ENCODE measurements at places on chromosomes 7 and 10.

DNA sequence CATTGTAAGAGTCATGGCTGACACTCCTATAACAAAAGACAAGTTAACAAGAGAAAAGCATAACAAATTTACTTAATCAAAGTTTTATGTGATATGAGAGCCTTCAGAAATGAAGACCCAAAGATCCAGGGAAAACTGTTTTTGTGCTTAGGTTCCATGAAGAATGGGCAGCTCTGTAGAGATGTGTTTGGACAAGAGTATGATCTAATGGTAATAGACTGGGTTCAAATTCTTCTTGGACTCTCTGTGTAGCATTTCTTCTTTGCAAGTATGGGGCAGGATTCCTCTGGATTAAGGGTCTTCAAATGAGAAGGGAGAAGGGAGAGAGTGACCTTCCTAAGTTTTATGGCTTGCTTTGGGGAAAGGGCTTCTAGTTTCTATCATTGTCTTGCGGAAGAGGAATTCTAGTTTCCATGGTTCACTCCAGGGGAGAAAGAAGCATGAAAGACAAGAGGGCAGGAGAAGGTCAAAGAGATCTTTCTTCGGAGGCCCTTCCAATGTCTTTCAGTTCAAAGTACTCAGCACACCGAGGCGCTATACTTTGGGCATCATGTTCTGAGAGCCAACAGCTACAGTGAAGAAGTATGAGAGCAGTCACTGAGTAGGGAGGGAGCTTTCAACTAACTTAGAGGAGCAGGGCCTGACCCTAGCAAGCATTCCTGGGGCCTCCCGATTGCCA is 15.4 kb downstream of the IFIT3 start:
- DNase-seq: no peak

DNA sequence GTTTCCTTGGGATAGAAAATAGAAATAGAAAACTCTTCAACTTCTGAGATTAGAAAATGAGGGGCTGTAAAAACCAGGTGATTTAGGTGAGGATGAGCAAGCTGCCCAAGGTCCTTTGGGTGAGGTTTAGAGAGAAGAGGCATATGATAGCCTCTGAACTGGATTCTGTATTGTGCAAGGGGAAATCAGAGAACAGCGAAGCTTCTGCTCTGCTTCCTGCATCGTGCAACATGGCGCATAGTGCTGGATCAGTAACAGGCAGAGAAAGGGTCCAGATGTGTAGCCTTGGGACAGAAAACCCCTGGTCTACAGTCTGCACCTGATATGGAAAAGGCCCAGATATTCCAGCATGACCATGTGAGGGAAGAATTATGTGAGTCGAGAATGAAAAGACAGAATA is 121.7 kb downstream of the MBL2 start:
- DNase-seq: no peak

GRCh38 chr10:29896053-29896452 is 163.3 kb downstream of the JCAD start:
- DNase-seq: no peak

- no peak for DNase-seq
These were observed 20.7 kb downstream of the LAMB1 start for GRCh38 chr7:107982042-107982840.

GRCh38 chr10:15813415-15813814 is 46.9 kb downstream of the MINDY3 start:
- no peak for DNase-seq

- DNase-seq: no peak
These were observed 255.7 kb downstream of the TNS3 start for GRCh38 chr7:47326220-47326619.

- DNase-seq: peak; percentile 100
These were observed at the start of gene PNPLA8 for GRCh38 chr7:108525985-108526767. Gene PNPLA8 (minus strand): TSS chr7:108526135. CDS start chr7:108515491, 10,644 bp downstream.

DNA sequence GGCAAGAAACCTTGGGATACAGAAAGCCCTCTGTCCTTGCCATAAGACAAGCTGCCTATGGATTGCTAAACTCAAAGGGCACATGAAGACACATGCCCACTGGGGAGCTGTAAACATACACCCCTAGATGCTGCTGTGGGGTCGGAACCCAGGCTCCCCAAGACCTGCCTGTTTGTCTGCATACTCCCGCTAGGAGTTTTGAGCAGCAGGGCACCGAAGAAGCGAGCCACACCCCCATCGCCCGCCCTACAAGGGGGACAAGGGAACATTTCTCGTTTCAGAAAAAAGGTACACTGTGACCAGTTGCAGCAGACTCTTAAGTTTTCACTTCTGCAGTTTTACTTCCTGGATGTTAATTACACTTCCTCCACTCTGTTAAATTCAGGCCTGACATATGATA is 680.2 kb upstream of the GHITM start:
- no peak for DNase-seq

DNA sequence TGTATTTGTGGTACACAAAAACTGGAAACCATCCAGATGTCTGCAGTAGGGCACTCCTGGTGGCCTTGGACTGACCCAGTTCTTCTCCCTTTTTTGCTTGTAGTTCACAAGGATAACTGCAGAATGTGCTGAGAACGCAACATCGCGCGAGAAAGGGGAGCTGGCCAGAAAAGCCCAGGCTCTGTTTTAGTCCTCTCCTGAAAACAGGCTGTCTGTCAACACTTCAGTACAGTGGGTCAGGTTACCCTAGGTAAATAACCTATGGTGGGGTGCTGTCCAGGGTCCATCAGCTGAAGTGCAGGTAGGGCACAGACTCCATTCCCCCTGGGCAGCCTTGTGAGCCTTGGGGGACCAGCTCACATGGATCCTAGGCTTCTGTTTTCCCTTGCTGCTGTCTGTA is 495.8 kb downstream of the MDFIC start:
- no peak for DNase-seq

GRCh38 chr10:128596906-128597305 is 470.7 kb upstream of the MKI67 start:
- no peak for DNase-seq

- no peak for DNase-seq
These were observed 58.3 kb downstream of the DPYSL4 start for GRCh38 chr10:132245056-132245455.

DNA sequence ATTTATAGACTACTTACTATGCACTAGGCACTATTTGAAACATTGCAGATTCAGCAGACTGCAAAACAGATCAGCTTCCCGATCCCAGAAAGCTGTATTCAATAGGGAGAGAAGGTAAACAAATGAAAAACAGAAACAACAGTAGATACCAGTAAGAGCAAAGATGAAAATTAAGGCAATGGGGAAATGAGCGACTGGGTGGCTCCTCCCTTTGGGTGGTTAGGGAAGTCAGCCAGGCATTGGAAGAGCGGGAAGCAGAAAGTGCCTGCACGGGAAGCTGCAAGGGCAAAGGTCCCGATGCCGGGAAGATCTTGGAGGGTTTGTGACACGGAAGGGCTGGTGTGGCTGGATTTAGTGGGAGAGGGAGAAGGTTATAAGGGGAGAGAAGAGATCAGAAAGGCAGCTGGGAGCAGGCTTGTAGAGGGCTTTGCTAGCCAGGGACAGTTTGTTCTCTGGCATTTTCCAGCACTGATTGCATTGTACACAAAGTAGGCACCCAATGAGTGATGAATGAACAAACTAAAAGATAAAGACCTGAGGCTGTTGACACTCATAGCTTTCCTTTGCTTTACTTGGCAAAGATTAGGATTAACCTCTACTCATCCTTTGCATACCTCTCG is 67.8 kb downstream of the NAMPT start:
- DNase-seq: no peak

DNA sequence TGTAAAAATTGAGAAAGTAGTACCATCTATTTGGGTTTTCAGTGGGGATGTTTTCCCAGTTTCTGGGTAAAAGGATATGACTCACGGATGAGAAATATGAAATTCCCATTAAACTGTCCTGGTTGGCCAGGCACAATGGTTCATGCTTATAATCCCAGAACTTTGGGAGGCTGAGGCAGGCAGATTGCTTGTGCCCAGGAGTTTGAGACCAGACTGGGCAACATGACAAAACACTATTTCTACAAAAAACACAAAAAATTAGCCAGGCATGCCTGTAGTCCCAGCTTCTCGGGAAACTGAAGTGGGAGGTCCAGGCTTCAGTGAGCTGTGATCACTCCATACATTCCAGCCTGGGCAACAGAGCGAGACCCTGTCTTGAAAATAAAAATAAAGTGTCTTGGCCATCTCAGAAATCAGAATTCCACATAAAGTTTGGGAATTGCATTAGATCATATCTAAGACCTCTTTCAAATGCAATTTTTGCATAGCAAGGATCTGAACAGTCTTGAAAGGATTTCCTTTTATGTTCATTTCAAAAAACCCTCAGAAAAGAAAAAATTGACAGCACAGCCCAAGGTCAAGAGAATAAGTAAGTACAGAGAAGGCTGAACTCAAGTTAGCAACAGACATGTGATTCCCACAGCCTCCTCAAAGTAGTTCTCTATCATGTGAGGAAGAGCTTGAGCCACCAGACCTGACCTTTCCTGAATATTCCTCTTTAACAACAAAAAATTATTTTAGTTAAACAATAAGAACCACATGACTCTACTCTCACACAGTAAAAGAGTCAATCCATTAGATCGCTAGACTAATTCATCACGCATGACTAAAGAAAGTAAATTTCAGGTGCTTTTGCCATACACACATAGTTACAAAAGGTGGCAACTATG is 141.5 kb upstream of the CAV2 start:
- DNase-seq: no peak

DNA sequence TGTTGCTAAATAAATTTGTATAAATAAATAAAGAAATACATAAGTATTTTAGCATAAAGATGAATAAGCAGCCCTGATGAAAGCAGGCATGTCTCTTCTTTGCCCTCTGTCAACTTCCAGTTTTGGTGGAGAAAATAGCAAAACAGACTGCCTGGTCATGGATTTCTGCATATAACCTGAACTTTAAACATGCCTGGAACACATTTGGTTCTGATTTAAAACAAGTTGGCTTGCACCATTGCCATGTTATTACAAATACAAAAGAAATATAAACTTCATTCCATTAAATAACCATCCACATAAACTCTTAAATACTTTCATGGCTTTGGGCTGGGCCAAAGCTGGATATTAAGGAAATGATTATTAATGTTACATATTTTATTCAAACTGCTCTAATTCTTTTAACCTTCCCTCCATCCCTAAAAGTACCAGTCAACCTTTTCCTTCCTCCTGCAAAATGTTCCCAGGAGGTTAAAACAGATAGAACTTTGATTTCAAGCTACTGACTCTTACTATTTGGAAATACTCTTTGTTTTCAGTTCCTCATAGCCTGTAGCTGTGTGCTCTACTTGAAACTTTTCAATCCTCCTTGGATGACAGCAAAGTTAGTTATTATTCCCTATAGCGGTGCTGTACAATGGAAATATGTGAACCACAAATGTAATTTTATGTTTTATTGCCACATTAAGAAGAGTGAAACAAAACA is 96.3 kb downstream of the BICC1 start:
- DNase-seq: no peak

GRCh38 chr10:86330778-86331763 is 35.5 kb downstream of the GRID1 start:
- DNase-seq: no peak

DNA sequence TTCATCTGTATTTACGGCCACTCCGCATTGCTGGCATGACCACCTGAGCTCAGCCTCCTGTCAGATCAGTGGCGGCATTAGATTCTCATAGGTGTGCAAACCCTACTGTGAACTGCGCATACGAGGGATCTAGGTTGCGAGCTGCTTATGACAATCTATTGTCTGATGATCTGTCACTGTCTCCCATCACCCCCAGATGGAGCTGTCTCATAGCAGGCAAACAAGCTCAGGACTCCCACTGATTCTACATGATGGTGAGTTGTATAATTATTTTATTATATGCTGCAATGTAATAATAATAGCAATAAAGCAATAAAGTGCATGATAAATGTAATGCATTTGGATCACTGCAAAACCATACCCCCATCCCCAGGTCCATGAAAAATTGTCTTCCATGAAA is 1172.9 kb upstream of the AUTS2 start:
- DNase-seq: no peak

GRCh38 chr7:24456526-24457218 is 116.6 kb upstream of the PALS2 start:
- no peak for DNase-seq

DNA sequence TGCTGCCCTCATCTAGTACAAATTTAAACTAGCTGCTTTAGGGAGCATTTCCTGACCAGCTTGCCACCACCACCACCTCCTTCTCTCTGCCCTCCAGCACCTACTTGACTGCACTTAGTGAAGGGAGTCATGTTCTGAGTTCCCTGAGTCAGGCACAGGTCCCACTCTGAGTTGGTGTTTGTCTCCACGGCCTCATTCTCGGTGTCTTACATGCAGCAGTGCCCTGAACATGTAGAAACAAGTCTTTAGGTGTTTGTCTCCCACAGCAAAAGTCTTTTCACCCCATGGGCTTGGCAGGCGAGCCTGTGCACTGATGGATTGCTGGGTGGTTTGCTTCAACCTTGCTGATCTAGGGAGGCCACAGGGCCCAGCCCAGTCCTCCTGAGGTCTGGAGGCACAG is 16.9 kb downstream of the TSPAN14 start:
- no peak for DNase-seq

Measured in activated CD4-positive, CD25-positive, alpha-beta regulatory T cell (primary cell).